ENCODE measurements at places on chromosomes 11 and 22.

DNA sequence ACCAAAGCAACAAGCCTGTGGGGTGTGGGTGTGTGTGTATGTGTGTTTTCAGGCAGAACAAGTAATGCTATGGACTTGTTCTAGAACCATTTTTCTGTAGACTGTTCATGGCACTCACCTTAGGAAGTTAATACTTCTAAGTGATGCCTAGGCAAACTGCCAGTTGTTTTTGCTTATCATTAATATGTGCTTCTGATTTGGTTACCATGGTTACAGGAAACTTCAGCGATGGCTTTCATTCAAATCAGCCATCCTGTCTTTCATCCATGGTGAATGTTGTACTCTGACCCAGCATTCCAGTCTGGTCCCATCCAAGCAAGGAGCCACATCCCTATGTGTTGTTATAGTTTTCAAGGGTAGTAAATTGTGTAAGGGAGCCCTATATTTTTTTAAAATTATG, 49.8 kb upstream of the ARHGAP20 start:
- no peak for DNase-seq

GRCh38 chr11:69018924-69019323, 5.9 kb upstream of the MRGPRF start:
- no peak for DNase-seq

- DNase-seq = no peak
Observed at GRCh38 chr22:27545085-27545484, 256.5 kb downstream of the MN1 start.

- DNase-seq = no peak
Observed at GRCh38 chr22:48829908-48830307, 997.8 kb downstream of the BRD1 start.

GRCh38 chr11:17298302-17298701, 21.8 kb downstream of the NUCB2 start:
- DNase-seq = no peak

GRCh38 chr11:78562398-78562797, 12.3 kb downstream of the NARS2 start:
- DNase-seq = no peak

- no peak for DNase-seq
Observed at GRCh38 chr11:128961645-128962044, 19.0 kb upstream of the TP53AIP1 start.

DNA sequence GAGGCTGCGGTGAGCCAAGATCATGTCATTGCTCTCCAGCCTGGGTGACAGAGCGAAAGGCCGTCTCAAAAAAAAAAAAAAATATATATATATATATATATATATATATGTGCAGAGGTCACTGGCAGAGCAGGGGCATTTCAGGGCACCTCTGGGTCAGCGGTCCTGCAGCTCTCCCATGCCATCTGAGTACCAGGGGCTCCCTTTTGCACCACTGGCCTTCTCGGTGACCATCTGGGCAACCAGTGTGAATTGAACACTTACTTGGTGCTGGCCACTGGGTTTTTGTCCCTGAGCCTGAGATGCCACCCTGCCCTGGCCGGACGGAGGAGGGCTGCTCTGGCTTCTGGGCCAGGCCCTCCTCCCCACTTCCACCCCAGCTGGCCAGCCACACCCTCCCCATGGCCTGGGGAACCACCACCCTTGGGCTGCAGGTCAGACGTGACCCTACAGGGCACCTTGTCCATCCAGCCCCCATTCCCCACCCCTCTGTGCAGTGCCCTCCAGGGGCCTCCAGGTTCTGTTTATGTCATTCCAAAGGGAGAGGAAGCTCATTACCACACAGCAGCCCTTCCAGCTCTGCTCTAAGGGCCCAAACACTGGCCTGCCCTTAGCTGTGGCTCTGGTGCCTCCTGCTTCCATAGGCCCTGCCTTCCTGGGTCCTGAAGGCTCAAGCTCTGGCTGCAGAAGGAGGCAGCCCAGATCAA, 10.3 kb downstream of the MAPK8IP1 start:
- DNase-seq = no peak

GRCh38 chr22:38735465-38736256, 20.1 kb downstream of the SUN2 start:
- no peak for DNase-seq

DNA sequence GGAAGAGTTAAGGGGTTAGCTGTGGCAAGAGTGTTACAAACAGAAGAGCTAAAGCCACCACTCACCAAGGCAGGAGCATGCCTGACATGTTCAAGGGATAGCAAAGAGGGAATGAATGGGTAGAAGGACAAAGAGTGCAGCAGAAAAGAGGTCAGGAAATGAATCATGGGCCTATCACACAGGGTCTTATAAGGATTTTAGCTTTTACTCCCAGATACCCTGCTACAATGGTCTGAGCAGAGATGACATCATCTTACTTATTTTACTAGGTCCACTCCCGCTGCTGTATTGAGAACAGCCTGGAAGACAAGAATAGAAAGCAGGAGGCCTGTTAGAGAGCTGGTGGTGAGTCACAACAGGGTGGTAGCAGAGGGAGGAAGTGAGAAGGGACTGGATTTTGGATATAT, 9.8 kb downstream of the TRAF6 start:
- no peak for DNase-seq

GRCh38 chr11:78039919-78040671, 17.0 kb upstream of the KCTD14 start:
- no peak for DNase-seq
